ENCODE measurements at places on chromosomes 16 and 17.

GRCh38 chr16:87233928-87234327, 83.3 kb downstream of the C16orf95 start:
- DNase-seq = no peak

GRCh38 chr16:49048557-49048956, 233.1 kb downstream of the CBLN1 start:
- peak; percentile 45 for DNase-seq

- DNase-seq = no peak
These were observed 6.1 kb downstream of the WWOX start for GRCh38 chr16:78105517-78105916.

- DNase-seq = no peak
These were observed 52.0 kb upstream of the SREBF1 start for GRCh38 chr17:17888821-17889220.

GRCh38 chr17:31422443-31422842, 31.0 kb downstream of the RAB11FIP4 start:
- no peak for DNase-seq

GRCh38 chr16:55444754-55445485, 34.1 kb upstream of the MMP2 start:
- DNase-seq = no peak

GRCh38 chr17:79075446-79075750, 774 bp downstream of the ENGASE start:
- no peak for DNase-seq

GRCh38 chr16:54050459-54051210, 236.0 kb downstream of the IRX3 start:
- DNase-seq = no peak

GRCh38 chr17:17406225-17406624, 70.6 kb upstream of the MED9 start:
- no peak for DNase-seq

DNA sequence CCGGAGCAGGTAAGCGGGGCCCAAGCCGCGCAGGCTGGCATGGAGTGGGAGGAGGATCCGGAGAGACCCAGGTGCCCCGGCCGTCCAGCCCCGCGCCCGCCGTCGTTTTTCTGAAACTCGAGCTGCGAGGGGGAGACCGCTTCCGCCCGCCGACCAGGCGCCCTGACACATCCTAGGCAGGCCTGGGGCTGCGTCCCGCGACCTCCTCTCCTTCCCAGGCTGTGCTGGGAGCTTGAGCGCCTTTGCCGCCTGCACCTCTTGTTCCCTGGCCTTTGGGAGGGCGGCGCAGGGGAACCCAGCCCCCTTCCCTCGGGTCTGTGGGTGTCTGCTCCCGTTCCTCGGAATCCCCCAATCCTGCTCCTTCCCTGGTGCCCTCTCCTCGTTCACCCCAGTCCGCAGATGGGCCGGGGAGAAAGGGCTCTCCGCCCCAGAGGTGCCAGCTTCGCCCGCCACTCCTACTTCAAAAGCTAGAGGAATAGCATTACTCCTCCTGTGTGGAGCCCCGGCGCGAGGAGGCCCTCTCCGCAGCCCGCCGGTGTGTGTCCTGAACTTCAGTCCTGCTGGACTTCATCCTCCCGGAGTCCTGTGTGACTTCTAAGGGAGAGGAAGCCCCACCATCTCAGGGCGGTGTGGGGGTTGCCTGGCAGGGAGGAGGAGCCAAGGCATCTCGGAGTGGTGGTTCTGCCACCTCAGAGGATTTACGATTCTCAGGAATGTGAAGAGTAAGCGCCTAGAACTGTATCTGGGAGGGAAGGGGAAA, 1.0 kb downstream of the NHERF1 start:
- DNase-seq = no peak

DNA sequence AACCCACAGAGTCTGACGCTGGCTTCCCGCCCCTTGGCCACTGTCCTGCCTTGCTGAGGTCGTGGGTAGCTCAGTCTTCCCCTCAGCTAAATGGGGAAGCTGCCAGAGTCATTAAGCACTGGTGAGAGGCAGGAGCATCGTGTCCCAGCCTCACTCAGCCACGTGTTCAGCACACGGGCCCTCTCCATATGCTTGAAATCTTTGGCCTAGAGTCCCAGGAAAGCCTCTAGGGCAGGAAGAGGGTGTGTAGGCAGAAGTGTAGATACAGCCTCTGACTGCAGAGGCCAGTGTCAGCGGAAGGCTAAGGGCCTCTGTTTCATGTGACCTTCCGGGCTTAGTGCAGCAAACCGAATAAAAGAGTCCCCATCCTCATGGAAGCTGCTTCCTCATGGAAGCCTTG, 4.1 kb downstream of the DHODH start:
- no peak for DNase-seq

- no peak for DNase-seq
These were observed 303.4 kb downstream of the SLC39A11 start for GRCh38 chr17:72788950-72789585.

GRCh38 chr17:8469964-8470363, 34.3 kb downstream of the NDEL1 start:
- no peak for DNase-seq

DNA sequence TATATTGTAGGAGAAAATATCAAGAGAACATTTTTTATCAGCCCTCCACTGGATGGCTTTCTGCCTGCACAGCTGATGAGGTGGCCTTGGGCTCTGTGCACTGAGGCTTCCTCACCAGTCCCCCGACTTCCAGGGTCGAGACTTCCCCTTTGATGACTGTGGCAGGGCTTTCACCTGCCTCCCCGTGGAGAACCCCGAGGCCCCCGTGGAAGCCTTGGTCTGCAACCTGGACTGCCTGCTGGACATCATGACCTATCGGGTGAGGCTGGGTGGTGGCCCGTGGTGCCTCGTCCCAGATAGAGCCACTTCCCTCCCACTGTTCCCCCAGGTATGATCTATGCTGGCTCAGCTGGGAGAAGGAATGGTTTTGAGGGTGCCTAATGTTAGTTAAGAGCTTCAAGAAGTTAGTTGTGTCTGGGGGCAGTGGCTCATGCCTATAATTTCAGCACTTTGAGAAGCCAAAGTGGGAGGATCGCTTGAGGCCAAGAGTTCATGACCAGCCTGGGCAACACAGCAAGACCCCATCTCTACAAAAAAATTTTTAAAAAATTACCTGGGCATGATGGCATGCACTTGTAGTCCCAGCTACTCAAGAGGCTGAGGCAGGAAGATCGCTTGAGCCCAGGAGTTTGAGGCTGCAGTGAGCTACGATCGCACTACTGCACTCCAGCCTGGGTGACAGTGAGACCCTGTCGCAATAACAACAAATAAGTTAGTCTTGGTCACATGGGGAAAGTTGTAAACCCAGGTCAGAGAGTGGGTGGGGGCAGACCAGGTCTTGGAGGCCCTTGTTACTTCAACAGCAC, 11.8 kb downstream of the FCSK start:
- no peak for DNase-seq

- DNase-seq = no peak
These were observed 11.7 kb upstream of the MNT start for GRCh38 chr17:2412561-2413021.

DNA sequence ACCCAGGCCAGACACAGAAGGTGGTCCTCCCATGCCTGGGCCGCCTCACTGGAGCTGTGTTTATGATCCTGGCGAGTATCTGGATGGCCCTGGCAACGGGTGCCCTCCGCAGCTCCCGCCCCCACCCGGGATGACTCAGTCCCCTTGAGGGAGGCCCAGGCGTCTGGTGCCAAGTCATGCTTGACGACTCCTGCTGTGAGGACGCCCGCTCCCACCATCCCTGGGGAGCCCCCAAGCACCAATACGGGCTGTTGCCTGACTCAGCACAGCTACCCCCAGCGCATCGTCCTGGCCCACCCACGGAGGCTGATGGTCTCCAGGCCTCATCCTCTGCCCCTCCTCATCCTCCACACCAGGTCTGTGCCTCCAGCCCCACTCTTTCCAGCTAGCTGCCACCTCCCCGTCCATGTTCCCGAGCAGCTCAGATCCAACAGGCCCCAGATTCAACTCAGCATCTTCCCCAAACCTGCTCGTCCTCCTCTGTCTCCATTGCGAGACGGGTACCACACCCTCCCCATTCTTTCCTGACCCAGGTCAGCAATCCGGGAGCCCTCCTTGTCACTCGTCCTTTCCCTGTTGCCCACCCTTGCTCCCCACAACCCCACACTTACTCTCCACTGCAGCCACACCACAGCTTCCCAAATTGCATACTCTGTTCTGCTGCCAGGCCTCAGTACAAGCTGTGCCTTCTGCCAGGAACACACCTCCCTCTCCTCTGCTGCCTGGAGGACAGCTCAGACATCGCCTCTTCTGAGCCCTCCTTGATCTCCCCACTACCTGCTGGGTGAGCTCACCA, 2.6 kb downstream of the CAMKK1 start:
- DNase-seq = peak; percentile 97

DNA sequence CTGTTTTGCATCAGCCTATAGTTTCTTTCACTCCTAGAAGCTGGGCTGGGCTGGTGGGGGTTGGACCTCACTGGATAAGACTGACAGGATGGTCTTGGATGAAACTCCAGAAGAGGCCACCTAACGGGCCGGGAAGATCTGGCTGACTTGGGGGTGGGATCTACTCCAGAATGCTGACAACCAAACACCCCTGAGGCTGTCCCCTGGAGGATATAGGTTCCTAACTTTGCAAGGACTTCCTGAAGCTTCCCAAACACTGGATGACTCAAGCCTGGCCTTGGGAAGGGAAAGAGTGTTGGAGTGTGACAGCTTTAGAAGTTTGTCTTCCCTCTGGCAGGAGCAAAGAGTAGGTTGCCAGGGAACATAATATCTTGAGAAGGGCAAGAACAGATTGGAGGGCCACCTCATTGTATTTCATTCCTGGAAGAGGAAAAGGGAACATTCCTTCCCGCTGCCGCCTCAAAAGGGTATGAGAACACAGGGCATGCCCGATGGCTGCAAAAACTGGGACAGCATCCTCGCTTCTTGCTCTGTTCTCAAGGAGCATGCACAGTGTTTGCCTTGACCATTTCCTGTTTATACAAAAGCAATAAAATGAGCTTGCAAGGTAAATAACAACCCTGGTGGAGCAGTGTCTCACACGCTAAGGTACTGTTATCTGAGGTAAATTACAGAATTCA, 6.8 kb upstream of the CYB5B start:
- DNase-seq = no peak

- no peak for DNase-seq
These were observed 107.3 kb downstream of the SDK2 start for GRCh38 chr17:73536700-73537605.

GRCh38 chr16:87334651-87335624, 17.7 kb upstream of the C16orf95 start:
- DNase-seq = no peak

GRCh38 chr16:12152740-12153139, 176.2 kb downstream of the SNX29 start:
- DNase-seq = no peak

DNA sequence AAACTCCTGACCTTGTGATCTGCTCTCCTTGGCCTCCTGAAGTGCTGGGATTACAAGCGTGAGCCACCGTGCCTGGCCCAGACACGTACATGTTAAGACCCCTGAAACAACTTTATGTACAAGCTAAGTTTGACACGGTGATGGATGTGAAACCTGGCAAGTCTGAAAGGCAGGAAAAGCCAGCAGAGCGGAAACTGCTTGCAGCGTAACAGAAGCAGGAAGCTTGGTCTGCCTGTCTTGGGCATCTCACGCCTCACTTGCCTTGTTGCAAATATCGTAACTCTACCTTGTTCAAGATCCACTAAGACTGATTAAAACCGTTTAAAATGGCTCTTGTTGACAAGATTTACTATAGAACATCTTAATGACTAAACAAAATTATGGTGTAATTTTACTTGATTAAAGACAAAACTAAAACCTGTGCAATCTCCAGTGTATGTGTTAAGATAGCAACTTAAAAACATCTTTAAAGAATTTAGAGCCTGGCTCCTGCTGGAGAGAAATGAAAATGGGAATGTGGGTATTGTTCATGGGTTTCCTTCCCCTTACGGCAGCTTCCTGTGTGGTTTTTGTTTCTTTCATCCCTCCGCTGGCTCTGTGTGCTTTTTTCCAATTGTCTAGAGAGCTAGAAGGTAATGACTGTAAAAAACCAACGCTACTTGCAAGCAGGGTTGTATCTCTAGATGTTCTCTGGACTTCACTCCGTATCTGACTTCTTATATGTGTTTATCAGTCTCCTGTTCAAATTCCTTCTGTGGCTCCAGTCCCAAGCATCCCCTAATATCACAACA, 477.6 kb downstream of the XYLT1 start:
- no peak for DNase-seq

DNA sequence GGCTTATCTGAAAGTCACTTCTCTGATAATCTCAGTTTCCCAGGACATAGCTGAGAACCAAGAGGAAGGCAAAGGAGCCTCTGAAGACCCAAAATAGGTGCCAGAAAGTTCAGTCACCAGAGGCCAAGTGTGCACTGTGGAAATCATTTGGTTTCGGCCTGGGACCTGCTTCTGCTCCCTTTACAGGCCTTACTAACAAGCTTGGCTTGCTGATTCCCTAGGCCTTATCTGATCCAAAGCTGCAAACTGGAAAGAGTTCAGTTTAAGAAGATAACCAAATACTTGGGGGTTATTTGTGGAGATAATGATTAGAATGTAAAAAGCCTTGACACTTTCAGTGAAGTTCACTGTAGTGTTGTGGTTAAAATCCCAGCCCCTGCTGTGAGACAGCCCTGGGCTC, 17.0 kb downstream of the ITGA3 start:
- DNase-seq = no peak

DNA sequence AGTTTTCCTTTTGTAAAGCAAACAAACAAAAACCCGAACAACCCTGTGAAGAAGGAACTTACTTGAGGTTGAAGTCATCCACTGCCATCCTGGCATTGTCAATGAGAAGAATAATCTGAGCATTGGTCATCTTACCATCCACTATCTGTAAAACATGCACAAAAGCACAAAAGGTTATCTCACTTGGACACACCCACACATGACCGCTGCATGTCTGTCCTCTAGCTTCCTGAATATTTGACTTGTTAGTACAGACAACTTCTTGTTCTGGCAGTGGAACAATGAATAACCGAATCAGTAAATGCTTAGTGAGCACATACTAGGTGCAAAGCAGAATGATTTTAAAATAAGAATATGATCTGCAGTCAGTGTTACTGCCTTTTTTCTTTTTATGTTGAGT, 6.1 kb downstream of the KRT23 start:
- DNase-seq = no peak

DNA sequence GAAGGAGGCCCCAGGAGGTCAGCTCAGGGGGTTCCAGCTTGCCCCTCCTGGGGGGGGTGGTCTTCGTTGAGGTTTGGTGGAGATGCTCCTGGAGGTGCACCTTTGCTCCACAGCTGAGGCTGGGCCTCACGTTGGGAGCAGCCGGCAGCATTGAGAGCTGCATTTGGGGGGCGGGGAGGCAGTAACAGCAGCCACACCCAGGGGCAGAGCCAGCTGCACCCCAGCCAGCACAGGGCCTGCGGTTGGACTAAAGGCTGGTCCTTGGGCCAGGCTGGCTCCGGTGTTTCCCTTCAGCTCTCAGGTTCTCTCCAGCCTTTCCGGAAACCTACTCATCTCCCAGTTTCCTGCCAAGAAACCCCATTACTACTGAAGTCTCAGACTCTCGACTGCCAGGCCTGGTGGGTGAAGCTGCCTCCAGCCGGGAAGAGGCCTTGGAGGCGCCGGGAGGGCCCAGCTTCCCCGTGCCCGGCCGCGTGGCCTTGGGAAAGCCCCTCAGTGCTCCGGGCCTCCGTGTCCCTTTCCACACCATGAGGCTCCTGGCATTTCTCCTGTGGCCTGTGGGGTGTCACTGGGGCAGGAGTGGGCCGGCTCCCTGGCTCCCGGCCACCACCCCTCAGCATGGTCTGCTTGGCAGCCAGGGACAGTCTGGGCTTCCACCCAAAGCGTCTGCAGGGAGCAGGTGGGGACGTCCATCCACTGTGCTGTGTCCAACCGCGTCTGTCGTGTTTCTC, 14.0 kb upstream of the BAIAP2 start:
- peak; percentile 96 for DNase-seq

Measured in H54 (cell line).